ENCODE measurements at places on chromosomes 13 and 19.
A peak's percentile ranks its signal among the peaks of the same experiment; 100 is the strongest.

DNA sequence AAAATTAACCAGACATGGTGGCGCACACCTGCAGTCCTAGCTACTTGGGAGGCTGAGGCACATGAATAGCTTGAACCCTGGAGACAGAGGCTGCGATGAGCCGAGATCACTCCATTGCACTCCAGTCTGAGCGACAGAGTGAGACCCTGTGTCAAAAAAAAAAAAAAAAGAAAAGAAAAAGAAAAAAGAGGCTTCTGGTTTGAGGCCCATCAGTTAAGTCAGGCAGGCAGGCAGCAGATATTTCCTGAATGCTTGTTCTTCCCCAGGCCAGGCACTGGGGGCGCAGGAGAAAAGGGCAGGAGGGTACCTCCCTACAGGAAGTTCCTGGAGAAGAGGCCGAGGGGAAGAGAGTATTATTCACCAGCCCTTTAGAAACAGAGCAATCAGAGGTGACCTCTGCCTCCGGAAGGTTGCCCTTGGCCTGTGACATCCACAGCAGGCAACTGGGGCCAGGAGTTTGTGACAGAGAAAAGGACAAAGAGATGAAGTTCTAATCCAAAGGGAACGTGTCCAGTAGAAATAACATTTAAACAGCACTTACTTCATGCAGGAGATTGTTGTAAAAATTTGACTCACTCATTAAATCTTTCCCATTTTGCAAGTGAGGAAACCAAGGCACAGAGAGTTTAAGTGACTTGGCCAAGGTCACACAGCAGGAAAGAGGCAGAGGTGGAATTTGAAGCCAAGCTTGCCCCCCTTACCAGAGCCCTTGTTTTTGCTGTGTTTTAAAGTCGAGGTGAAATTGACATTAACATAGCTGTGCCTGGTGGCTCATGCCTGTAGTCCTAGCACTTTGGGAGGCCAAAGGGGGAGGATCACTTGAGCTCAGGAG lies 4.3 kb upstream of the RLN3 start:
- ATAC-seq, result no peak

DNA sequence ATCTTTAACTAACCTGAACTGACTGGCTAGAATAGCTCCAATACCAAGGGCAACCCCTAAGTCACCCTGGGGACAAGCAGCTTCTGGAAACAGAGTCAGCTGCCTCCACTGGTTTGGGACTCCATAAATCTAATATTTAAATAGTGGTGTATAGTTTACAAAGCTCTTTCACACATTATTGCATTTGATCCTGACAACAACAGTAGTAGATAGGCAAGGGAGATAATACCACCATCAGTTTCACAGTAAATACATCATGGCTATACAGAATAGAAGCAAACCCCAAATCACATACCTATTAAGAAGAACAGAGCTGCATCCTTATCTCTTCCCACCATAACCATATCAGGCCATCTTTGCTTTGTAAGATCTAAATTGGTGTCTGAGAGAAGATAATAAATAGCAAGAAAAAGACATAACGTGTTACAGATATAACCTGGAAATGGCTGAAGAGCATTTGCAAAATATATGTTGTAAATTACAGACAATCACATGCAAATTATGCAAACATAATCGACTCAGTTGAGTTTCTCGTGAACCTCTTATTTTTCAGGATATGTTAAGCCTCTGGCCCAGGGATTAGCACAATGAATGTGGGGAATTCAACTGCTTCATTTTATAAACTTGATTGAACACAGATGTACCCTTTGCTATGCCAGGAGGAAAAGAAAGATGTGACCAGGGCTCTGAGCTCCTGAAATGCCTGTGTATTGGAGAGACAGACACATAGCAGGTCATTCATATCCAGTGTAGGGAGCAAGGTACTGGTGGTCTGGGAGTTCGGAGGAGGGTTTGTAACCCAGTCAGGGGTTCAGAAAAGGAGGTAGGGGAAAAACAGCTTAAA lies 142.5 kb downstream of the SLC7A1 start:
- no peak for ATAC-seq

GRCh38 chr19:41376241-41376997 lies at the start of gene TMEM91:
Gene TMEM91 (plus strand): TSS chr19:41376533. CDS start chr19:41378310, 1,777 bp downstream.
- peak; percentile 45 for ATAC-seq

GRCh38 chr19:34403784-34404108 lies 453 bp upstream of the PDCD2L start:
- ATAC-seq, result peak; percentile 9

- no peak for ATAC-seq
Observed at GRCh38 chr13:28438067-28438466, 56.9 kb downstream of the FLT1 start.

DNA sequence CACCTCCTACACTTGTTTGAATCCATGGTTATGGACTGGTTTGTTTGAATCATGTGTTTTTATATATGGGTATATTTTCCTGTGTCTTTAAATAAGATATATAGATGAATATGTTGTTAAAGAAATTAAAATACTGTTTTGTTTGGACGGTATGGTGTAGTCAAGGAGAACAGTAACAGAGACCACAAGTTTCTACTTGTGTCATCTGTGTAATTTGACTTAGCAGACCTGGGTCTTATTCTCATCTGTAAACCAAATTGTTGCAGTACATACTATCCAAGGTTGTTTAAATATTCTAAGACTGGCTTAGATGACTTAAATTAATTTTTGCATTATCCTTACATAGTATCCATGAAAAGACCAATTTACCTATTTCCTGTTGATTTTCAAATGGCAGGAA lies 361.1 kb upstream of the SLITRK1 start:
- ATAC-seq, result no peak

DNA sequence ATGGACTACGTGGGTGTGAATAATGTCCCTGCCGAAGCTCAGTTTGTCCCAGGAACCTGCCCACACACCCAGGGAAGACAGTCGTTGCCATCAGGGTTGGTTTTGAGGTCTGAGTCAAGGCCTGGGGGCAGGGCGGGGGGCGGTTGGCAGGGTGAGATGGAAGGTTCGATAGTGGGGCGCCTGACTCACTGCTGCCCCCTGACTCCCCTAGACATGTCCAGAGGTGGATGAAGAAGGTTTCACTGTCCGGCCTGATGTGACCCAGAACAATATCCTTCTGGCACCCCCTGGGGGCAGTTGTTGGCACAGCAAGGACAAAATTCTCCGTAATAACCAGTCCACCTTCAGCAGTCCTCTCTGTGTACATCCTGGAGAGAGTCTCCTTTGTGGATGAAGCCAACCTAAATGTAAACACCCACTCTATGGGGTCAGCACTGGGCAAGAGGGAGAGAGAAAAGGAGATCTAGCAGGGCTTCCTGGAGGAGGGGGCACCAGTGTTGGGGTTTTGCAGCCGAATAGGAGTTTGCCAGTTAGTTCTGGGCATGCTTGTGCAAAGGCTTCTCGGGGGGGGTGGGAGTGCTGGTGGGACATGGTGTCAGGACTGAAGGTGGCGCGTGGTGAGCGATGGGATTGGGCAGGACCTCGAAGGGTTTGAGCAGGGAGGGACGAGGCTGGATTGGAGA lies 19.6 kb upstream of the B3GNT3 start:
- ATAC-seq, result no peak

- no peak for ATAC-seq
Observed at GRCh38 chr13:50074843-50075242, 59.6 kb downstream of the KCNRG start.

GRCh38 chr19:53101518-53101917 lies 1.7 kb downstream of the ZNF160 start:
- no peak for ATAC-seq

DNA sequence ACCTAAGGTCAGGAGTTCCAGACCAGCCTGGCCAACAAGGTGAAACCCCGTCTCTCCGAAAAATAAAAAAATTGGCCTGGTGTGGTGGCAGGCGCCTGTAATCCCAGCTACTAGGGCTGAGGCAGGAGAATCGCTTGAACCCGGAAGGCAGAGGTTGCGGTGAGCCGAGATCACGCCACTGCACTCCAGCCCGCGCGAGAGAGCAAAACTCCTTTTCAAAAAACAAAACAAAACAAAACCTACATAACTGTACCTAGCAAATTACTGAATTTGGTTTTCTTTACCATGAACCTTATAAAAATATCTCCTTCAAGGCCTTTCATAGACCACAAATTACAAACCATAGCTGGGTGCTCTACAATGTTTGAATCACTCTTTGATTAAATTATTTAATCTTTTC lies 760 bp downstream of the ZNF91 start:
- no peak for ATAC-seq

- ATAC-seq, result no peak
Observed at GRCh38 chr19:32877977-32878745, 8.6 kb upstream of the SLC7A9 start.

DNA sequence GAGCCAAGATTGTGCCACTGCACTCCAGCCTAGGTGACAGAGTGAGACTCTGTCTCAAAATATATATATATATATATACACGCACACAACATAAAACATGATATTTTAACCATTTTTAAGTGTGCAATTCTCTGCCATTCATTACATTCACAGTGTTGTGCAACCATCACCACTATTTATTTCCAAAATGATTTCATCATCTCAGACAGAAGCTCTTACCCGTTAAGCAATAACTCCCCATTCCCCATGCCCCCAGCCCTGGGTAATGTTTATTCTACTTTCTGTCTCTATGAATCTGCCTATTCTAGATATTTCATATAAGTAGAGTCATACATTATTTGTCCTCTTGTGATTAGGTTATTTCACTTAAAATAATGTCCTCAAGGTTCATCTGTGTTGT lies 20.3 kb downstream of the WDR88 start:
- ATAC-seq, result no peak

GRCh38 chr13:55543053-55543452 lies 1597.7 kb upstream of the PRR20A start:
- ATAC-seq, result no peak

DNA sequence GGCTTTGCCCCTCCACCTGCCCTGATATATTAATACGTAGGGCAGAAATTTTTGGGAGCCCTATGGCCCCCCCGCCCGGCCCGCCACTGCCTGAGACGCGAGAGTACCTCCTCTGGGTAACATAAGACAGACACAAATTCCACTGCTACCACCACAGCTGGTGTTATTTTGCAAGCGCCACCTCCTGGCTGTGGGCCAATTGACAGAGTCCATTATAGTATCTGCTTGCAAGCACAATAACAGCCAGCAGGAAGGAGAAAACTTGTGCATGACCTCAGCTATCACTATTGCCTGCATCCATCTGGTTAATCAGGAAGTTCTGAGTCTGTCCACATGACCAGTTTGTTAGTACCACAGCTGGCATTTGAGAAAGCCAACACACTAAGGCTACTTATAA lies 25.3 kb upstream of the OR10H2 start:
- no peak for ATAC-seq

GRCh38 chr19:49767381-49767780 lies 580 bp downstream of the AP2A1 start:
- no peak for ATAC-seq

GRCh38 chr19:7197760-7198696 lies 96.2 kb downstream of the INSR start:
- ATAC-seq, result peak; percentile 96

DNA sequence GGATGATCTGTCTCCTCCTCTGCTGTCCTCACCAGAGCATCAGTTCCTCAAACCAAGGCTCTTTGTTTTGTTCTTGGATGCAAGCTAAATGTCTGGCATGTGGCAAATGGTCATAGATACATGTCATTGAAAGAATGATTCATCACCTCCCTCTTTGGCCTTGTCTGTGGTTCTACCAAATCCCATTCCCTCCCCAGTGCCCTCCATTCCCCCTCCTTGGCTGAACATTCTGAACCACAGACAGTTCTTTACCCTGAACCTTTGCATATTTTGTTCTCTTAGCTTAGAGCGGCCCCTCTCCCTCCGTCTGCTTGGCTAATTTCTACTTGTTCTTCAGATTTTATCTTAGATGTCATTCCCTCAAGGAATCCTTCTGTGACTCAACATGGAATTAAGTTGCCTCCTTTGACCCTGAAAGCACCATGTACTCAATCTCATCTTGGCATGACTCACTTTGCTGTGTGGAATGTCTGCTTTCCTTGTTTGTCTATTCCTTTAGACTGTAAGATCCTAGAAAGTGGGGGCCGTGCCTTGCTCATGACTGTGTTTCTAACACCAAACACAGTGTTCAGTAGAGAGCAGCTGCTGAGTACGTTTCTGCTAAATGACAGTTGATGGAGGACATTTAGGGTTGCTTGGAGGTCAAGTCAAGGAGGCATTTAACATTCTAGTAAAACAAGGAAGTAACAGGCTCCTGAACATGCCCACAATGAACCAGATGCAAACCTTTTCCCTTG lies 8.1 kb downstream of the ALOX5AP start:
- peak; percentile 25 for ATAC-seq

GRCh38 chr13:109874484-109875454 lies 88.4 kb upstream of the IRS2 start:
- ATAC-seq, result no peak

DNA sequence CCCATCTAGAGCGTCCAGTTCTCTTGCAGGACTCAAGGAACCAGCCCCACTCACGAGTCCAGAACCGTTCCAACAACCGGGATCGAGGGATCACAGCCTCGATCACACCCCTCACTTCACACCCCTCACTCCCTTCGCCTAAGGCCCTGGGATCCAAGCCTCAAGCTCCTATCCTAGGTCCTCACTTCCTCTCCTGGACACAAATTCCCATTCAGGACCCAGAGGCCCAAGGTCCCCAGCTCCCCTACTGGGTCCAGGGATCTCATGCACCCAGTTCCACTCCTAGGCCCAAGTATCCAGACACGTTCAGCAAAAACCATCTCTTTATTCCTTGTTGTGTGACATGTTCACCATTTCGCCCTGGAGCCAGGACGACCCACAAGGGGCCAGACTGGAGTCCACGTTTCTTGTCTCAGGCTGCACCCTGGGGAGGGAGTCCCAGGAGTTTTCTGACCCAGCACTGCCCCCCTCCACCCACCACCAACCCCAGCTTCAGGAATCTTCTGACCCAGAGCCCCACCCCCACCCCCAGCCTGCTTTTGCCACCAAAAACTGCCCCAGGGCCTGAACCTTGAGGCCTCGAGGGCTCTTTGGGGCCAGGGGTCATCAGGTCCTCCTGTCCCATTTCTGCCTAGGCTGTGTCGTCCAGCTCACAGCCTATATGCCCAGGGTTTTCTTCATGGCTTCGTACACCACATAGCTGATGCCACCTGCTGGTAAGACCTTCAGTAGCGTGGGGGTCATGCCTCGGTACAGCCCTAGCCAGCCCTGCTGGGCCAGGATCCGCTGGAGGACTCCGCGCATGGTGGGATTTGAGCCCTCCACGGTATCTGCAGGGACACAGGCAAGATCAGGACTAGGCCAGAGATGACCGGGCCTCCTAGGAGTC lies 1.4 kb upstream of the KHSRP start:
- ATAC-seq, result no peak

GRCh38 chr19:16893686-16893989 lies 4.8 kb downstream of the F2RL3 start:
- peak; percentile 9 for ATAC-seq

DNA sequence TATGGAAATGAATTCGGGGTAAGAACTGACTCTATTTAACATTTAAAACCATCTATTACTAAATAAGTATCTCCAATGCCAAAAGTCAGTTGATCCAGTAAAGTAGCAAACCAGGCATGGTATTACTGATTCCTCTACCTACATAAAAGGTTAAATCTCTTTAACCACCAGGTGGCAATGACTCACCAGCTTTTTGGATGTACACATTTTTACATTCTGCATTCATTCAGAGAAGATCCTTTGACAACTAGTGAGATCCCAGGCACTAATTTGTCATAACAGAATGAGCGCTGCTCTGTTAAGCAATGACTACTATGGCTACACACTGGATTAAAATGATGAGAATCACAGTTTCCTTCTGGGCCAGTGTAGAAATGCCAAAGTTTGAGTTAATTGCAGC lies 329.8 kb upstream of the GPC6 start:
- no peak for ATAC-seq
